ENCODE measurements at places on chromosomes 1 and 21.
A peak's percentile ranks its signal among the peaks of the same experiment; 100 is the strongest.

GRCh38 chr1:40901886-40902852 is 40.0 kb upstream of the CITED4 start:
- no peaks in the 10 kb centered on the region for H3K36me3 ChIP-seq
- H3K4me1 ChIP-seq, result no peaks in the 10 kb centered on the region
- H3K27me3 ChIP-seq, result no peaks in the 10 kb centered on the region
- H3K27ac ChIP-seq, result no peak overlapping the region

GRCh38 chr1:30419831-30420230 is 303.6 kb downstream of the MATN1 start:
- peaks cover 18% of the 10 kb centered on the region for H3K27me3 ChIP-seq
- no peak for DNase-seq
- H3K36me3 ChIP-seq, result no peaks in the 10 kb centered on the region
- no peak overlapping the region for H3K27ac ChIP-seq

- no peak overlapping the region for H3K27ac ChIP-seq
- H3K4me1 ChIP-seq, result no peaks in the 10 kb centered on the region
- no peak overlapping the region for H3K4me3 ChIP-seq
- H3K36me3 ChIP-seq, result peaks cover 11% of the 10 kb centered on the region
- no peak for DNase-seq
- no peaks in the 10 kb centered on the region for H3K27me3 ChIP-seq
Observed at GRCh38 chr1:174397261-174397660, 50.5 kb upstream of the GPR52 start.

- peaks cover 26% of the 10 kb centered on the region for H3K4me1 ChIP-seq
- DNase-seq, result peak; percentile 60
- no peaks in the 10 kb centered on the region for H3K27me3 ChIP-seq
- peak overlapping the region; percentile 90 for H3K27ac ChIP-seq
- peak overlapping the region; percentile 82 for H3K4me3 ChIP-seq
- H3K36me3 ChIP-seq, result peaks cover 38% of the 10 kb centered on the region
Observed at GRCh38 chr1:43367026-43367903, 546 bp downstream of the ELOVL1 start.

- H3K4me1 ChIP-seq, result no peaks in the 10 kb centered on the region
- H3K27me3 ChIP-seq, result peaks cover 4% of the 10 kb centered on the region
- no peak overlapping the region for H3K27ac ChIP-seq
- H3K4me3 ChIP-seq, result no peak overlapping the region
Observed at GRCh38 chr1:18666317-18666920, 35.8 kb downstream of the PAX7 start.

DNA sequence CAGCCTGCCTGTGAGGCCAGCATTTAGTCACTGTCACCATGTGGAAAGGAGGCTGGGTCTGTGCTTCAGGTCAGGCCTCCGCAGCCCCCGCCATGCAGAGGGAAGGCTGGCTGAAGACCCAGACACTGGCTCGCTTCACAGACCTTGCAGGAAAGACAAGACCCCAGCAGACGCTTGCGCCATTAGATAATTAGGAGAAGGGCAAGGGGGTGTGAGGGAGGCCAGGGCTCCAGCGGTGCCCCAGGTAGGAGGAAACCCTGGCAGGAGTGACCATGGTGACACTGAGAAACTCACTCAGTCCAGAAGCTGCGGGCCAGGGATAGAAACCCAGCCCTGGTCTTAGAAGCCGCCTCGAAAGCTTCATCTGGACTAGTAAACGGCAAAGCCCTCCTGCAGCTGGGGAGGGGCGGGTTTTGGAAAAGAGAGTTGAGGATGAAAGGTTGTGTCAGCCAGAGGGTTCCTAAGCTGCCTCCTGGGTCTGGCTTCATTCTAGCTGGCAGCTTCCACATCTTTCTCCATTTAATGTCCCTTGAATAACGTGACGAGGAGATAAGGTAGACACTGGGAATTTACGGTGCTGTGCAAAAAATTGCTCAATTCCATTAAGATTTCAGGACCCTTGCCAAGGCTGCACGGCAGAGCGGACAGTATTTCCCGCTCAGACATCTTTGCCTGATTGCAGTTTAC is 294.1 kb upstream of the VAMP3 start:
- no peaks in the 10 kb centered on the region for H3K4me1 ChIP-seq
- H3K27me3 ChIP-seq, result peaks cover 4% of the 10 kb centered on the region
- DNase-seq, result no peak
- H3K4me3 ChIP-seq, result no peak overlapping the region

- H3K4me3 ChIP-seq, result no peak overlapping the region
- no peaks in the 10 kb centered on the region for H3K36me3 ChIP-seq
- H3K27me3 ChIP-seq, result peaks cover 6% of the 10 kb centered on the region
- peaks cover 4% of the 10 kb centered on the region for H3K4me1 ChIP-seq
Observed at GRCh38 chr1:246815693-246816270, 91.6 kb downstream of the SCCPDH start.

GRCh38 chr1:89453123-89453972 is 71.3 kb upstream of the LRRC8B start:
- H3K27ac ChIP-seq, result no peak overlapping the region
- no peak overlapping the region for H3K4me3 ChIP-seq
- H3K4me1 ChIP-seq, result peaks cover 8% of the 10 kb centered on the region
- H3K36me3 ChIP-seq, result no peaks in the 10 kb centered on the region

- no peaks in the 10 kb centered on the region for H3K27me3 ChIP-seq
- H3K36me3 ChIP-seq, result no peaks in the 10 kb centered on the region
- no peak overlapping the region for H3K27ac ChIP-seq
- no peaks in the 10 kb centered on the region for H3K4me1 ChIP-seq
- no peak overlapping the region for H3K4me3 ChIP-seq
Observed at GRCh38 chr1:56357927-56358690, 221.3 kb downstream of the PLPP3 start.

DNA sequence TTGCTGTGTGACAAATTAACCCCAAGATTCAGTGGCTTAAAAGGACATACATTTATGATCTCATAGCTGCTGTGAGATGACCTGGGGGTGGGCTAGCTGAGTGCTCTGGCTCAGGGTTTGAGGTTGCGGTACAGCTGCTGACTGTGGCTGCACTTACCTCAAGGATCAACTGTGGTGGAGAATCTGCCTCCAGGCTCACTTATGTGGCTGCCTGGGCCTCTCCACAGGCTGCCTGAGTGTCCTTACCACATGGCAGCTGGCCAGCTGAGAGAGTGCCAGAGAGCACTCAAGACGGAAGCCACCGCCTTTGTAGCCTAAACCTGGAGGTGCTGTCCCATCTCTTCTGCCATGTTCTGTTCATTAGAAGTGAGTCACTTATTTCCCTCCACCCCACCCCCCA is 5.7 kb downstream of the LRRC71 start:
- no peaks in the 10 kb centered on the region for H3K4me1 ChIP-seq
- H3K27ac ChIP-seq, result no peak overlapping the region
- peaks cover 30% of the 10 kb centered on the region for H3K27me3 ChIP-seq

DNA sequence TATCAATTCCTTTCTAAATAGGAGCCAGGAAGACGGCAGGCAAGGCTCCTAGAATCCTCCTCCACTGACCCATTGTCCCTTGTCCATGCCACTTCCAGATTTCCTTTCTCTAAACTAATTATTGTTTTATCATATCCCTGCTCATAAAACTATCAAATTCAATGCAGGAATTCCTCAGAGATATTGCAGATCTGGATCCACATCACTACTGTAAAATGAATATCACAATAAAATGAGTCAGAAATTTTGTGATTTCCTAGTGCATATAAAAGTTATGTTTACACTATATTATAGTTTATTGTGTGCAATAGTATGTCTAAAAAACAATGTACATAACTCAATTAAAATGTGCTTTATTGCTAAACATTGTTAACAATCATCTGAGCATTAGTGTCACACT is 498.7 kb upstream of the NEGR1 start:
- H3K27ac ChIP-seq, result no peak overlapping the region
- H3K4me1 ChIP-seq, result no peaks in the 10 kb centered on the region
- no peak for DNase-seq
- no peak overlapping the region for H3K4me3 ChIP-seq
- H3K36me3 ChIP-seq, result no peaks in the 10 kb centered on the region
- no peaks in the 10 kb centered on the region for H3K27me3 ChIP-seq

- H3K4me3 ChIP-seq, result no peak overlapping the region
- H3K36me3 ChIP-seq, result peaks cover 65% of the 10 kb centered on the region
- no peak for DNase-seq
- H3K27me3 ChIP-seq, result no peaks in the 10 kb centered on the region
- no peak overlapping the region for H3K27ac ChIP-seq
- no peaks in the 10 kb centered on the region for H3K4me1 ChIP-seq
Observed at GRCh38 chr1:5950994-5951785, 41.0 kb downstream of the NPHP4 start.

DNA sequence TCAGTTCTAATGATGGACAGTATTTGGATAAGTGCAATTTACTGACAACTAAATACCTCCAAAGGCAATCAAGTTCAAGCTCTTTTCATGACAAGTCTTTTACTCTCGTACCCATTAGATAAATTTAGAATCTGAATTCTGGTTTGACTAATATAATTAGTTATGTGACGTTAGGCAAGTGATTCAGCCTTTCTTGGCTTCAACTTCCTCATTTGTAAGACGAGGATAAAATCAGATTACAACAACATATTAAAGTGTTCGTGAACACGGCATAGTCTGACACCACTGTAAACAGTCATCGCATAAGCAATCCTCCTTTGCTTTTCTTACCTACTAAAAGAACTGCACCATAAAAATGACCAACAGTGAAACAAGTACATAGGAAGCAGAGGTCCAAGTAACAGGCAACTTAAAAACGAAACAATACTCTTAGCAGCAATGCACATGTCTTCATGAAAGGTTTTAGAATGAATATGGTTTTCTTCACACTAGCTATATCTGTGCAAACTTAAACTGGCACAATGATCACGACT is 25.7 kb downstream of the COA6 start:
- DNase-seq, result no peak
- H3K4me3 ChIP-seq, result no peak overlapping the region
- no peak overlapping the region for H3K27ac ChIP-seq
- H3K36me3 ChIP-seq, result peaks cover 50% of the 10 kb centered on the region
- H3K27me3 ChIP-seq, result no peaks in the 10 kb centered on the region

- no peaks in the 10 kb centered on the region for H3K4me1 ChIP-seq
- DNase-seq, result no peak
- H3K36me3 ChIP-seq, result no peaks in the 10 kb centered on the region
- peaks cover 12% of the 10 kb centered on the region for H3K27me3 ChIP-seq
- no peak overlapping the region for H3K4me3 ChIP-seq
- H3K27ac ChIP-seq, result no peak overlapping the region
Observed at GRCh38 chr1:236751935-236752334, 43.2 kb upstream of the MTR start.

GRCh38 chr1:23566304-23566703 is 7.0 kb upstream of the ID3 start:
- H3K4me1 ChIP-seq, result peaks cover 13% of the 10 kb centered on the region
- peaks cover 50% of the 10 kb centered on the region for H3K27me3 ChIP-seq
- H3K4me3 ChIP-seq, result no peak overlapping the region
- no peak for DNase-seq
